Nucleus accumbens (tissue), 56 donors: ENCODE measurements at places on chromosomes 7 and 10.

DNA sequence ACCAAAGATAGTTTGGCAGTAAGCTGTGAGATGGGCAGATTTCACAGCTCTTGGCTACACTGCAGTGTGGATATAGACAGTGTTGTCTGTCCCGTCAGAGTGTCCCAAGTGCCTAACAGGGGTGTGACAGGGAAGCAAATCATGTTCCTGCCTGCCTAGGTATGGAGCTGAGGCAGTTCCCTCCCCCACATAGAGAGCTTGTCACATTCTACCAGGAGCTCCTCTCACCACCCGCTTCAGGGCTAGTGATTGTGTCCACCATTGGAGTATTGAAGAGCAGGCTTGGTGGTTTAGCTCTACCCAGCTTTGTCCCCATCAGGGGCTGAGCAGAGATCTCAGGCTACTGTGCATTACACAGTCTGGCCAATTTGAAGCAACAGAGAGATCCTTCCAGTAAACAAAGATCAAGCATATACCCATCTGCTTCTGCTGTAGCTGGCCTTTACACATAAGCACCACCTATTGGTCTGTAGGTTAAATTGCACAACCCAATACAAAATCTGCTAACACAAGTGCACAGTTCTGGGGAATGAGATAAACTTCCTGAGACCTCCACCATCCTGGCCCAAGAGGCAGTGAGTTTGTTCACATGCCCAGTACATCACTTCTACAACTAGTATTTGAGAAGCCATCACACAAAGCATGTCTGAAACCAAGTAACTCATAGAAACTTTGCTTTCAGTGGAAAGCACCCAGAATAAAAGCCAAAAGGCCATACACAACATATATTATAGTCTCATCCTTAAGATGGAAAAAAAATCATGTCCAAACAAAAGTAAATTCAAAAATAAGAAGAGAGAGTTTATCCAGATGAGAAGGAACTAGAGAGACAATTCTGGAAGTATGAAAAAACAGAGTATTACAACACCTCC lies 67.3 kb downstream of the GLCCI1 start:
- no peak for DNase-seq

GRCh38 chr7:131691454-131692130 lies 135.2 kb upstream of the PODXL start:
- DNase-seq, result no peak

GRCh38 chr10:50653758-50654157 lies 30.0 kb upstream of the SGMS1 start:
- no peak for DNase-seq

DNA sequence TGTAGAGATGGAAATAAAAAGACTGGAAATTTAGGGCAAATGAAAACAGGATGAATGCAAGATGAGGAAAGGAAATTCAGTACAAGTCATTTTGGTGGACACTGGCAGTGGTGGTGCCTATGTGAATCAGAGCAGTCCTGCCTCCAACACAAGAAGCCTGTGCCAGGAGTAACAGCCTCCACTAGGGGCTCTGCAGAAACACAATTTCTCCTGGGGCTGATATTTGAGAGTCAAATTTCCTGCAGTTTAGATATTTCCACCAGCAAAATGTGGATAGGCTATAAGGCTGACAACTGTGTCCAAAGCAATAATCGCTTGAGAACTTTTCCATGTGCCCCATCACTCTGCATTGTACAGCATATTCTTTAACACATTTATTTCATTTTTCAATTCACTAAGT lies 4.7 kb upstream of the PLXDC2 start:
- DNase-seq, result peak; percentile 24

- DNase-seq, result no peak
Measured at GRCh38 chr7:107961405-107961804, 41.6 kb downstream of the LAMB1 start.

DNA sequence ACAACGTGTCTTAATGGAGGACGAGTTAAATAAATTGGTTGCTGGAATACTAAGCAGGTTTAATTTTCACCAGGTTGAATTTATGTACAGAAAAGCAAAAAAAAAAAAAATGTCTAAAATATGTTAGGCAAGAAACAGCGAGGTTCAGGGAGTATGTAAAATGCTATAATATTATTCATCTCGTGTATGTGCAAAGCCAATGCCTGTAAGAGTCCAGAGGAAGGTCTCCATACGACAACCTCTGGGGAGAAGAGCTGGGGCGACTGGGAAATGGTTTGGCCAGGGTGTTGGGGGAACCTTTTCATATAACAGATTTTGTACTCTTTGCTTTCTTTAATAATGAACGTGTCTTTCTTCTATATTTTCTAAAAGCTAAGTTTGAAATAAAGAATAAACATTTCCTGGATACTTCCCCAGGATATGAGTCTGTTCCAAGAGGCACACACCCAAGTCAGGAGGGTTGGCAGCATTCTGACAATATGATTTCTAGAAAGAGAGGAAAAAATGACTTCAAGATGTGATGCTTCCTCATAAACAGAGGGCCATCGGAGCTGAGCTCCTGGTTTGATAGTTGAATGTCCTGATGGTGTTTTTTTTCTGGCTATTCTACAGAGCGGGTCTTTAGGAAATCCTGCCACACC lies 208.6 kb upstream of the MGMT start:
- no peak for DNase-seq

GRCh38 chr7:80232979-80233724 lies 98.5 kb downstream of the GNAI1 start:
- DNase-seq, result no peak

DNA sequence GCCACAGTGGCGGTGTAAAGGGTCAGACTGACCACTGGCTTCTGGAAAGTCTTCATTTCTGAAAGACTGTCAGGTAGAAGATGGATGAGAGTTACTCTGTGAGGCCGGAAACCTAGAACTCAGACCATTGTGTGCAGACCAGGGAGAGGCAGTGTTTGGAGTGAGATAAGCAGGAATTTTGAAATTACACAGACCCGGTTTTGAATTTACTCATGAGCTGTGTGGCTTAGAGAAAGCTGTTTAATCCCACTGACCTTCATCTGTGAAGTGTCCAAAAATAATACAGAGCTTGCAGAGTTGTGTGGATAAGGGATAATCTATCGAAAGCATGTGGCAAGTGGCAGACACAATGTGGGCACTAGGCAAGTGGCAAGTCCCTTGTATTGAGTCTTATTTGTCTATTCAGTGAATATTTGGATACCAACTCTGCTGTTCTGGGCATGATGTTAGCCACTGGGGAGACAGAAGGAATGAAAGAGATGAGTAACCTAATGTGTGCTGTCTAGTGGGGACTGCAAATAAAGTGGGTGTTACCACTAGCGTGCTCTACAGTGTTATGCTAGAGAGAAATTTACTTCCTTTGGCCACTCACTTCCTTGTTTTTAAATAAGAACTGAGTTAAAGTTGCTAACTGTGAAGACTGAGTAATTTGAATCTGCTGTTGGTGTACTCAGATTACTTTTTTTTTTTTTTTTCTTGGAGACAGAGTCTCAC lies 69.4 kb downstream of the KIAA1217 start:
- DNase-seq, result no peak
